ENCODE measurements at places on chromosomes 5 and 9.

DNA sequence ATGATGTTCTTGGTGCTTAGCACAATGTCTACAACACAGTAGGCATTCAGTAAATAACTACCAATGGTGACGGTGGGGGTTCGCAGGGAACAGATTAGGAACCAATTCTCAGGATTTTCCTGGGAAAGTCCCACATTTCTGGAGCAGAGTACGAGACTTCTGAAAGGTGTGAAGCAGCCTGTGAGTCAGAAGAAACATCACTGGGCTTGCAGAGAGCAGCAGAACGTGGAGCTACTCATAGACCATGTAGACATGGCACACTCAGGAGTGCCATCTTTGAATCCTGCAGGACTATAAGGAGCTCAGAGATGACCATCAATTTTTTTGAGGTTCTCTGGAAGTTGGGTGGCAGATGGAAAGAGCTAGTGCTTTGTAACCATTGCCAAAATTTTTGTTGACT, 106.6 kb upstream of the ANKRD55 start:
- no peak for DNase-seq

- DNase-seq: no peak
Measured at GRCh38 chr5:420632-421286, 22.2 kb upstream of the EXOC3 start.

DNA sequence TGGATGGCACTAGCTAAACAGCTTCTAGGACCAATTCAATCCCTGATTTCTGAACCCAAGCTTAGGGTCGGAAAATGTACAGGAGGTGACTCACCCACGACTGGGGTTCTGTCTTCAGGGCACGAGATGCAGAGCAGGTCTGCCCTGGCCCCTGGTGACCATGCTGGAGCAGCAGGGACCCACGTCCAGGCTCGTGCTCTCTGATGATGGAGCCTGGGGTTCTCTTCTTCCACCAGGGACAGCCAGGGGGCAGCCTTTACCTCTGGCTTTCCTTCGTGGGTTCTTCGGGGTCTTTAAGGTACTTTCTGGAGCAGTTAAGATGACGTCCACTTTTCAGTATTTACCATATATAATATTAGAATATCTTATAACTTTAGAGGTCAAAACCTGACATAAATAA, 2.1 kb downstream of the CFAP77 start:
- peak; percentile 46 for DNase-seq

- DNase-seq: no peak
Measured at GRCh38 chr9:131008563-131008908, 438 bp upstream of the LAMC3 start.

GRCh38 chr5:53350991-53351770, 129.2 kb upstream of the FST start:
- no peak for DNase-seq

- DNase-seq: no peak
Measured at GRCh38 chr9:71830153-71830552, 61.8 kb upstream of the CEMIP2 start.

DNA sequence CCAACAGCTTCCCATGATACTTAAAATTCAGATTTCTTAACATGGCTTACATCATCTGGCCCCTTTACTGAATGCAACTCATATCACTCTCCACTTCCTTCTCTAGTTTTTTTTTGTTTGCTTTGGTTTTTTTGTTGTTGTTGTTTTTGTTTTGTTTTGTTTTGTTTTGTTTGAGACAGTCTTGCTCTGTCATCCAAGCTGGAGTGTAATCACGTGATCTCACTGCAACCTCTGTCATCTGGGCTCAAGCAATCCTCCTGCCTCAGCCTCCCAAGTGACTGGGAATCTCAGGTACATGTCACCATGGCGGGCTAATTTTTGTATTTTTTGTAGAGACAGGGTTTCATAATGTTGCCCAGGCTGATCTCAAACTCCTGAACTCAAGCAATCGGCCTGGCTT, 41.4 kb downstream of the CPLANE1 start:
- no peak for DNase-seq
